Stimulated activated CD8-positive, alpha-beta memory T cell treated with anti-CD3 and anti-CD28 coated beads, Interleukin-4, amount 100 ng/mL, for 1 hour (primary cell): ENCODE measurements at places on chromosomes 4 and X.

GRCh38 chrX:12002876-12003275, 135.4 kb upstream of the FRMPD4 start:
- no peak for DNase-seq

GRCh38 chrX:20680998-20681397, 414.3 kb upstream of the RPS6KA3 start:
- no peak for DNase-seq

GRCh38 chr4:153564630-153565525, 98.7 kb downstream of the TMEM131L start:
- DNase-seq, result no peak

GRCh38 chrX:38868941-38869401, 67.7 kb downstream of the MID1IP1 start:
- DNase-seq, result no peak

GRCh38 chr4:188113156-188113555, 3.8 kb upstream of the TRIML2 start:
- DNase-seq, result no peak

- DNase-seq, result no peak
These were observed 13.8 kb upstream of the CLDN34 start for GRCh38 chrX:9953396-9953795.

GRCh38 chr4:31482691-31483090, 762.5 kb downstream of the PCDH7 start:
- no peak for DNase-seq

DNA sequence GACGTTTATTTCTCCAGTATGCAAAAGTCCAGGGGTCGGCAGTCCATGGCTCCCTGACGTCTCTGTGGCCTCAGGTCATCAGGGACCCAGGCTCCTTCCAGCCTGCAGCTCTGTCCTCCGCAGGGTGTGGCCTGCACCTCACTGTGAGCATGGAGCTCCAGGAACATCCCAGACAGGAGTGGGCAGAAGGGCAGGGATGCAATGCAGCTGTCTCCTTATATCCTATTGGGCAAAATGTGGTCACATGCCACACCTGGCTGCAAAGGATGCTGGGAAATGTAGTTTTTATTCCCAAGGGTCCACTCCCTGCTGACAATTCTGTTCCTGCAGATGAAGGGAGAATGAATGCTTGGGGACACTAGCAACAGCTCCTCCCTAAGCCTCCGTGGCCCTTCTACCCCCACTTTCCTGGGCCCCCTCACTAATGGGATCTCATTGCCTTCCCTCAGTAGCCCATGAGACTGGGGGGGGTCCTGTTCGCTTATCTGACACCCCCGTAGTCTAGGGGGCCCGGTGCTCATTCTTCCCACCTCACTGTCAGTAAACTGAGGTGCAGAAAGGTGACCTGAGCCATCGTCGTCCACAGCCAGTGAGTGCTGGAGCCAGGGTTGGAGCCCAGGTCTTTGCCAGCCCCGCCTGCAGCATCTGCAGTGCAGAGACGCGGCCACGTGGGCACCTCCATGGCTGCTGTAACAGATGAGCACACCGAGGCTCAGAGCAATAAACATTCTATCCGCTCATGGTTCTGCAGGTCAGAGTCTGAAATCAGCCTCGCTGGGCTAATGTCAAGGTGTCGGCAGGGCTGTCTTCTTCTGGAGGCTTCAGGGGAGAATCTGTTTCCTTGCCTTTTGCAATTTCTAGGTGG, 5.9 kb upstream of the GRPEL1 start:
- DNase-seq, result no peak
